ENCODE measurements at places on chromosomes 11 and 22. TPM values are rescaled to one million over a fixed set of nuclear protein-coding genes. Genes with fewer than 3 reads are reported as not detected.

Gene OR2D2
- 0.66 TPM for total RNA-seq

Gene OR51E2
- not detected for total RNA-seq

Gene SCGB1A1
- total RNA-seq = not detected

Gene PIH1D2
- total RNA-seq = 1.6 TPM

Gene C11orf86
- total RNA-seq = not detected

Gene KRTAP5-7
- total RNA-seq = 0.07 TPM

Gene NXPE2
- total RNA-seq = not detected

Gene ARHGAP32
- total RNA-seq = 9.3 TPM

Gene PARVA
- 58.1 TPM for total RNA-seq

Gene TTC12
- 10.6 TPM for total RNA-seq

Gene VWA5A
- total RNA-seq = 18.2 TPM

Gene A4GALT
- total RNA-seq = 12.4 TPM

Gene FZD4
- 254 TPM for total RNA-seq

Gene MS4A4A
- total RNA-seq = not detected

Gene EMID1
- not detected for total RNA-seq

Gene SNX15
- 7.6 TPM for total RNA-seq

Gene OR56A1
- not detected for total RNA-seq

Gene ABTB2
- 0.27 TPM for total RNA-seq

Gene APOL6
- total RNA-seq = 3.9 TPM

Gene LDHAL6A
- not detected for total RNA-seq

Gene KCNJ5
- total RNA-seq = not detected

Gene WBP2NL
- total RNA-seq = 0.22 TPM

Gene EFCAB6
- total RNA-seq = 0.27 TPM

Gene B3GAT1
- total RNA-seq = 0.07 TPM

Gene MIOX
- not detected for total RNA-seq

Gene DEUP1
- not detected for total RNA-seq

Gene C11orf87
- total RNA-seq = not detected

Gene MB
- total RNA-seq = not detected

Gene CHRNA10
- 1.1 TPM for total RNA-seq

Gene CSNK2A3
- total RNA-seq = 4.1 TPM

Gene CHST1
- total RNA-seq = 58.4 TPM

Gene DHCR7
- 44.3 TPM for total RNA-seq

Gene P2RY2
- 4.8 TPM for total RNA-seq

Gene SNU13
- 87.7 TPM for total RNA-seq

Gene KCNC1
- not detected for total RNA-seq

Gene MS4A15
- total RNA-seq = not detected

Gene ART5
- 0.07 TPM for total RNA-seq

Gene GGTLC3
- total RNA-seq = not detected

Gene DLG2
- total RNA-seq = 1.1 TPM

Gene BRSK2
- 0.36 TPM for total RNA-seq

Gene NEFH
- 1.6 TPM for total RNA-seq

Gene OR5B21
- total RNA-seq = not detected

Gene HPX
- total RNA-seq = 0.53 TPM

Gene CRYBB2
- total RNA-seq = 0.27 TPM

Gene TIMM8B
- 65.0 TPM for total RNA-seq

Gene CADM1
- 9.7 TPM for total RNA-seq

Gene CNGA4
- 0.07 TPM for total RNA-seq

Gene NUP50
- total RNA-seq = 99.2 TPM

Gene DRICH1
- not detected for total RNA-seq

Measured in thoracic aorta endothelial cell (primary cell).